MM.1S (cell line): ENCODE measurements at places on chromosomes 2 and 18.

- DNase-seq = no peak
Measured at GRCh38 chr2:239246723-239247122, 154.1 kb downstream of the HDAC4 start.

GRCh38 chr2:111116011-111116746 lies 4.5 kb upstream of the BCL2L11 start:
- DNase-seq = no peak

DNA sequence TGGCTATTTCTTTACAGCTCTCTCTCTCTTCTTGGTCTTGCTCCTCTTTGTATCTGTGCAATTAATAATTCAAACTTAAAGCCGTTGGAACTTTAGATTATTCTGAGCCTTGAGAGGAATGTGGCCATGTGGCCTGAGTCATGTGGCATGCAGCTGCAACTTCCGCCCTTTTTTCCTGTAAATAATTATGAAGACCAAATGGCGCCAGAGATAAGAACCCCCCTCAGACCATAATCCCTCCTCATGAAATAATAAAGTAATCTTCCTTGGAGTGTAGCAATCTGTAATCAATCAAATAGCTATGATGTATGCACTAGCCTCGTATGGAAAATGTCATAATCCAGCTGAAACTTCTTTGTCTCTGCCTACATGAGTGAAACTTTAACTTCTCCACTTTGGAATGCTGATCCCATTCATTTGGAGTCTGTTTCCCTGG lies 13.5 kb upstream of the TWSG1 start:
- no peak for DNase-seq

DNA sequence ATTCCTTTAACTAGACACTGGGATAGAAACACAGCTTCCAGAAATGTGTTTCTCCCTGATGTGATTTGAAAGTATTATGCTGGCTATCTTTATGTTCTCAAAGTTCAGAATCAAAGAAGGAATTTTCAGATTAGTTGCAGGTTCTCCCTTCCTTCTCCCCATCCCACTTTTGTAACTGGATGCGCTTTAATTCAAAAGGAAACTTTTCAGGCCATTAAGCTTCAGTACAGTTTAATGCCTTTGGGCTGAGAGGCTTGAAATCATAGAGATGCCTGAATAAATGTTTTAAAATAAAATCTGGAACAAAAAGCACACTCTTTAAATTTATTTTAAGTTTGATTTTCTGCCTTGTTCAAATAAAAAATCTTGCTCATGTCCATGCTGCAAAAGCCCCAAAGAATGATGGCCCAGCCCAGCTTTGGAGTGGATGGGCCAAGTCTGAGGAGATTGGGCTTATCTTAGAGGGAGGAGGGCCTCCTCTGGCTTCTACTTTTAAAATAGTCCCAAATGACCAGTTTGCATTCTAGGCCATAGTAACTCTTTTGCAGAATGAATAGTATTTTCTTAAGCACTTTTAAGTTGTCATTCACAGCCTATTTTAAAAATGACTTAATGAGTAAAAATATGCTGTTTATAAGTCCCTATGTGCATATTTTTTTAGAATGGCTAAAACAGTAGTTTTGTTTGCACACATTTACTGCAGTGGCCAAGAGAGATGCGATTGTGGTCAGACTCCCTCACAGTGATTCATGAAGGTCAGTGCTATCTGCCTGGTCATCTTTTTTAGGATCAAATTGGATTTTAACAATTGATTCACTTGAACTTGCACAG lies 129.2 kb downstream of the MTX2 start:
- DNase-seq = no peak

DNA sequence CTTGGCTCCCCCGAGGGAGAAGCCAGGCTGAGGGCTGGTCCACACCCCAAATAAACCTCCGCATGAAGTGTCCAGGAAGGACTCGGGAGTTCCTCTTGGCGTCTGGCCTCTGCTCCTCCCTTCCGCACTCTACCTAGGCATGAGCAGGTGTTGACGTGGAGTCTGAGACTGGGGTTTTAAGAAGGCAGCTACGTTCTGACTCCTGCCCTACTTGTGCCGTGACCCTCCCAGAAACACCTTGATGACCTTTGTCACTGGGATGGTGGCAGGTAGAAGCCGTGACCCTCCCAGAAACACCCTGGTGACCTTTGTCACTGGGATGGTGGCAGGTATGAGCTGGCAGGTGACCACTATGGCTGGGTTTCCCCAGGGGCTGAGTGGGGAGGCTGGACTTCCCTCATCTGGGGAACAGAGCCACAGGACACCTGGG lies 54.8 kb downstream of the HS6ST1 start:
- no peak for DNase-seq

DNA sequence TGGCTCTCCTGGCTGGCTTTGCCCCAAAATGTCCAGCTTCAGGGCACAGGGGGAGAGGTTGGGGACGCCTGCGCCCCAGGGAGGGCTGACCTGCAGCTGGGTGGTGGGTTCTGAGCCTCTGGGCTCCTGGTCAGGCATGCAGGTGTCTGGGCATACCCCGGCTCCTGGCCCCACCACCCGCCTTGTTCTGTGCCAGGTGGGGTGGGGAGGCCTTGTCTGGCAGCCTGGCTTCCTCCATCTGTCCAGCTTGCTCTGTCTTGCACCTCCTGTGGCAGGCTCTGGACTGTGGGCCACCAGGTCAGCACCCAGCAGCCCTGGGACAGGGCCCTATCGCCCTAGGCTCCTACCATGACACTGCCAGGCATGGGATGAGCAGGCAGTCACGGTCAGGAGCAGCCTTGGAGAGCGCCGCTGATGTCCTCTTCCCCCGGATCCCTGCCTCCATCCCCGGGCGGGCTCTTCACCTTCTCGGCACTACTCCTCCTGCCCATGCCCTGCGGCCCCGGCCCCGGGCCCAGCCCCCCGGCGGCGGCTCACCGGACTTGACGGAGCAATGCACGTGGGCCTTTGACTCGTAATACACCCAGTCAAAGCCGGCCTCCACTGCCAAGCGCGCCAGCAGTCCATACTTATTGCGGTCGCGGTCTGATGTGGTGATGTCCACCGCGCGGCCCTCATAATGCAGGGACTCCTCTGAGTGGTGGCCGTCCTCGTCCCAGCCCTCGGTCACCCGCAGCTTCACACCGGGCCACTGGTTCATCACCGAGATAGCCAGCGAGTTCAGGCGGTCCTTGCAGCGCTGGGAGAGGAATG lies 3.6 kb downstream of the IHH start:
- DNase-seq = no peak
